ENCODE measurements at places on chromosomes 3 and 15.

GRCh38 chr15:67548236-67548852, 5.8 kb downstream of the MAP2K5 start:
- DNase-seq, result no peak

- DNase-seq, result no peak
These were observed 182.2 kb downstream of the ABHD5 start for GRCh38 chr3:43872901-43873300.

DNA sequence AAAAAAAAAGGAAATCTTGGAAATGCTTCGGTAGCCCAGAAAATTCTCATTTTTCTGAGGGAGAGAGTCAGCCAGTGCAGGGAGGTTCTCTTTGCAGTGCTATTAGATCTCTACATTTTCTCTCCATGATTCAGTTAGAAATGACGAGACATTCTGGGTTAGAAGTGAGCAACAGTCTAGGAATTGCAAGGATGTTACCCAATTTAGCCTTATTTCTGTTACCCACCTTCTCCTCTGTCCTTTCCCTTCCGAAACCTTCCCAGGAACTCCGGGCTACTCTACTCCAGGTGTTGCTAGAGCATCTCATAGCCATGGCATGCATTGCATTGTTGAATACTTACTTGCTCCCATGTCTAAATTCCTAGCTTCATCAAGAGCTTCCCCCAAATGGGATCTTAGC, 106.8 kb downstream of the EDEM1 start:
- DNase-seq, result no peak

DNA sequence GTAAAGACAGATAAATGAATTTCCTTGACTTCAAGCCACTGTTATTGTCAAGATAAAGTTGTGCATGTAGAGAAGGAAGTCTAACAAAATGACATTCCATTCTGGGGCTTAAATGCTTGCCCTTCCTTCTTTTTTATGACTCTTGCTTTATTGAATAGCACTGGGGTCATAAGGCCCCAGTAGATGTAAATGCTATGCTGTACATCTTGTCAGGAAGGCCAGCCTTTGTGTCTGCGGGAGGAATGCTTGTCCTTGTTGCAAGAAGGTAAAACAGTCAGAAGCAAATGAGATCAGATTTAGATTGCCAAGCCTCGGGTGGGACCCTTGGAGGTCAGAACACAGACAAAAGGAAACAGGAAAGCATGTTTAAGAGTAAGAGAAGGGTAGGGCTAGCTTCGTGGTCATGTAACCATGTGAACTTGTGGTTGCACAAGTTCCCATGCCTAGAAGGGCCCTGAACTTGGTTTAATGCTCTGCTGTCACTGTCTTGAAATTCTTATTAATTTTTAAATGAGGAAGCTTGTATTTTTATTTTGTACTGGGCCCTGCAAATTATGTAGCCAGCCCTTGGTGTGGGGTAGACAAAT, 81.5 kb downstream of the PPM1L start:
- DNase-seq, result peak; percentile 69

DNA sequence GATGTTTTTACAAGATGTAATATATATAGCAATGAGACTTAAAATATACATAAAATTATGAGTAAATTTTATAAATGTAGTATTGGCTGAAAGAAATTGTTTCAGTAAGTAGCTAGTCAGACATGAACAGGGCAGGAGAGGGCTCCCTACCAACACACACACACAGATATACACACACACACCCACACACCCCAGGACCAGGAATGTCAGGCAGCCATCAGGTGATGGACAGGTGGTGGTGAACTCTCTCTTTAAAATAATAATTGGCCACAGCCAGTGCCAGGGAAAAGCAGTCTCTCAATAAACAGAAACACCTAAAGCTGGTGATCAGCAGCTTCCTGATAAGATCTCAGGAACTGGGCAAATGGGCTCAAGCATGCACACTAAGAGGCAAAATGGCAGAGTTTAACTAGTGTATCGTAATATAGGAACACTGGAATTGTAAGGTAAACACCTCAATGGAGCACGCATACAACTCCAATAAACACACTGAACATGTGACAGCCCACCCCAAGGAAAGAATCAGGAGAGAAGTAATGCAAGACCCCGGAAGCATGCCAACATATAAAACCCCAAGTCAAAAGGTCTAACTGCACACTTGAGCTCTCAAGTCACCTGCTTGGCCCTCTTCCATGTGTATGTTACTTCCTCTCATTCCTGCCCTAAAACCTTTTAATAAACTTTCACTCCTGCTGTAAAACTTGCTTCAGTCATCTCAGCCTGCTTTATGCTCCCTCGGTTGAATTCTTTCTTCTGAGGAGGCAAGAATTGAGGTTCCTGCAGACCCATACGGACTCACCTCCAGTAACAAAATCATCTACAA, 1034.1 kb upstream of the SEMA6D start:
- no peak for DNase-seq

GRCh38 chr3:100563652-100564211, 45.7 kb upstream of the ADGRG7 start:
- DNase-seq, result no peak

GRCh38 chr3:129439226-129439816, 427 bp downstream of the MBD4 start:
- no peak for DNase-seq

DNA sequence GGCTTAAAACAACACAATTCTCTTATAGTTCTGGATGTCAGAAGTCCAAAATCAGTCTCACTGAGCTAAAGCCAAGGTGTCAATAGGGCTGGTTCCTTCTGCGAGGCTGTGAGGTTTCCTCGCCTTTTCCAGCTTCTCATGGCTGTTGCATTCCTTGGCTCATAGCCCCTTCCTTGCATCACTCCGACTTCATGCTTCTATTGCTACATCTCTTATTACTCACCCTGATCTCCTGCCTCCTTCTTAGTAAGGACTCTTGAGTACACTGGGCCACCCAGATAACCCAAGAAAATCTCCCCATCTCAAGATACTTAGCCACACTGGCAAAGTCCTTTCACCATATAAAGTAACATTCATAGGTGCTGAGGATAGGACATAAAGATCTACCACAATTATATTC, 193.9 kb downstream of the ADAMTS17 start:
- DNase-seq, result no peak

- DNase-seq, result no peak
These were observed 133.6 kb downstream of the CD47 start for GRCh38 chr3:107956991-107957900.

GRCh38 chr3:27632431-27633223, 89.5 kb downstream of the EOMES start:
- DNase-seq, result peak; percentile 64

- DNase-seq, result no peak
These were observed 19.8 kb downstream of the CCR3 start for GRCh38 chr3:46261926-46262594.

DNA sequence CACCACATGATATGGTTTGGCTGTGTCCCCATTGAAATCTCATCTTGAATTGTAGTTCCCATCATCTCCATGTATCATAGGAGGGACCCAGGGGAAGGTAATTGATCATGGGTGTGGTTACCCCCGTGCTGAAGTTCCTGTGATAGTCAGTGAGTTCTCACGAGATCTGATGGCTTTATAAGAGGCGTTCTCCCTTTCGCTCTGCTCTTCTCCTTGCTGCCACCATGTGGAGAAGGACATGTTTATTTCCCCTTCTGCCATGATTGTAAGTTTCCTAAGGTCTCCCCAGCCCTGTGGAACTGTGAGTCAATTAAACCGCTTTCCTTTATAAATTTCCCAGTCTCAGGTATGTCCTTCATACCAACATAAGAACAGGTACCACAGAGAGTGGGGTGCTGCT, 21.9 kb downstream of the OSTN start:
- DNase-seq, result no peak

DNA sequence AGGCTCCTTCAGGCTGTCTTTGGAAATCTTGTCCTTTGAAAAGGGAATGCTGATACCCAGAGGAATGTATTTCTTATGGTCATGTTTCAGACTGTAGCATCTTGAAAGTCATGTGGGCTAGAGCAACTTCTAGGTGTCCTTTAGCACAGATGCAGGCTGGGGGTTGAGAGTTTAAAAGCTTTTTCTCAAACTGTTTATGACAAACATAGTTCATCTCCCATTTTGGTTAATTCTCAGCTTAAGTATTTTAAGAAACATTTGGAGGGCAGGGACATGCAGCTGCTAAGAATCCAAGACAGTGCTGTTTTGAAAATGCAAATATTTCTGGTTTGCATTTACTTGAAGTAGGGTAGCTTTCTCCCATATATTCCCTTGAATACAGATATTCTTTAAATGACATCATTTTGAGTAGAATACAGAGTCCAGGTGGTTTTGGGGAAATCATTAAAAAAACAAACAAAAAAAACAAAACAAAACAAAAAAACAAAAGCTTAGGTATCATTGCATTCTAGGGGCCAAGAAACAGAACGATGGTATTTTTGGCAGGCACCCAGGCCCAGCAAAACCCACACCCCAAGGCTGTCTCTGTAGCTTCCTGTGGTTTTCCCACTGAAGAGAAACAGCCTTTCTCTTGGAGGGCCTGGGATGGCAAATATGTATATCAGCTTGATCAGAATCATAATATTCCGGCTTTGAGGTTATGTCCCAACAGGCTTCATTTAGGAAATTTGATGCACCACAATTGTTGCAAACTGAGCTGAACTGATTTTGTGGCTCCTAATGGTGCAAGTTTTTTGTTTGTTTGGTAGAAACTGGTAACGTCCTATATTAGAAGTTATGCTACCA, 120.0 kb downstream of the ATG7 start:
- DNase-seq, result no peak

GRCh38 chr3:122021811-122022401, at the start of gene ILDR1:
TSS of gene ILDR1 (minus strand) at chr3:122022247. CDS start at chr3:122022077, 170 bp downstream.
- DNase-seq, result no peak

GRCh38 chr3:77380136-77380535, 340.2 kb downstream of the ROBO2 start:
- DNase-seq, result no peak

GRCh38 chr15:71698742-71699141, 111.6 kb upstream of the NR2E3 start:
- DNase-seq, result no peak

GRCh38 chr3:134496471-134497071, 10.7 kb downstream of the CEP63 start:
- no peak for DNase-seq

GRCh38 chr15:29925227-29926082, 103.2 kb upstream of the TJP1 start:
- DNase-seq, result peak; percentile 73

GRCh38 chr3:136332776-136333175, 82.6 kb downstream of the PCCB start:
- DNase-seq, result no peak

DNA sequence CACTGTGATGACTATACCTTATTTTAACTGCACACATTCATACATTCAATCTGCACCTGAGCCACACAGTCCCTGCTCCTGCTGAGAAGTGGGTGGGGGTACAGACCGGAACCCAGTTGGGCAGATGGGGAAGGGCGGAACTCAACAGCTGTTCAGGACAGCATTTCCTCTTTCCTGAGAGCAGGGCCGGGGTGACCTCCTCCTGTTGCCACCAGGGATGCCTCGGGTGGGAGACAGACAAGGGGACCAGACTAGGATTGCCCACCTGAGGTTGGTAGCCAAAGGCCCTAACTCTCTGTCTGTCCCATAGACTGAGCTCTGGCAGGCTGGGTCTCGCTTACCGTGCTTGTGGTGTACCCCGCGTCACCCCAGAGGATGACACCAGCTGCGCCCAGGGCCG, 3.9 kb downstream of the HYAL2 start:
- no peak for DNase-seq

GRCh38 chr15:74525945-74526344, 15.1 kb upstream of the ARID3B start:
- DNase-seq, result no peak

GRCh38 chr15:77818484-77819047, 185.9 kb upstream of the LINGO1 start:
- DNase-seq, result no peak

GRCh38 chr15:84829428-84829827, 12.3 kb downstream of the ALPK3 start:
- DNase-seq, result no peak

DNA sequence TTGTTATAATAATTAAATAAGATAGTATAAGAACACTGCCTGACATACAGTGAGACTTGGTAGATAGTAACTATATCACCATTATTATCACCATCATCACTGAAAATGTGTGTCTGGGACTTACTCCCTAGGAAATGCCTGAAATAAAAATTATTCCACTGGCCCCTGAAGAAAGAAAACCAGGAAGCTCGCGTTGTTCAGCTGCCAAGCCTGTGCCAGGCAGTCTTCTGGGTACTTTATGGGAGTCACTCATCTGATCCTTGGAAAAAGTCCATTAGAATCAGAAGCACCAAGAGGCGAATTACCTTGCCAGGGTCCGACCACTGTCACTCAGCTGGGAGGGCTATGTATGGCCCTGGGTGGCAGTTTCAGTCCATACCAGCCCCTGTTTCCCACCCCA, 220.3 kb upstream of the TPM1 start:
- no peak for DNase-seq

GRCh38 chr15:45149060-45149459, 19.3 kb downstream of the DUOX1 start:
- no peak for DNase-seq

- DNase-seq, result no peak
These were observed 111.0 kb downstream of the ERC2 start for GRCh38 chr3:56357266-56357665.

GRCh38 chr3:45223889-45224727, 2.0 kb downstream of the TMEM158 start:
- peak; percentile 52 for DNase-seq

- no peak for DNase-seq
These were observed 107.8 kb downstream of the ASB7 start for GRCh38 chr15:100710222-100710621.

GRCh38 chr15:39942101-39942752, 8.3 kb downstream of the EIF2AK4 start:
- no peak for DNase-seq

- peak; percentile 66 for DNase-seq
These were observed 65.1 kb downstream of the HMCES start for GRCh38 chr3:129343643-129344360.

GRCh38 chr3:25036633-25037032, 391.4 kb upstream of the RARB start:
- DNase-seq, result no peak

DNA sequence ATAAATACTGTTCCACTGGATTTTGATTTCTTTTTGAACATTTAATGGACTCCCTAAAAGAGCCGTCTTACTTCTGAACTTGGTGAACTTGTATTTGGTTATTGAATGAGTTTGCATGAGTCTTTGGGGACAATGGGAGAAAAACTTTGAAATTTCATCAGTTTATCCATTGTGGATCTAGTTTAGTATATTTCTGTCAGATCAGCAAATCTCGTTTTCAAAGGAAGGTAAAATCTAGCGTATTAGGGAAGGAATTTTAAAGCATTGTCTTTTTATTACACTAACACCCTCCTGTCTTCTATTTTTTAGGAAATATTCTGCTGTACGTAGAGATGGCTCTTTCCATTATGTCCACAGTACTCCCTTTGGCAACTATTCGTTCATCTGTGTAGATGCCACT, 12.8 kb downstream of the TMEM62 start:
- DNase-seq, result no peak

- no peak for DNase-seq
These were observed 94.0 kb downstream of the GTPBP8 start for GRCh38 chr3:113084777-113085176.

DNA sequence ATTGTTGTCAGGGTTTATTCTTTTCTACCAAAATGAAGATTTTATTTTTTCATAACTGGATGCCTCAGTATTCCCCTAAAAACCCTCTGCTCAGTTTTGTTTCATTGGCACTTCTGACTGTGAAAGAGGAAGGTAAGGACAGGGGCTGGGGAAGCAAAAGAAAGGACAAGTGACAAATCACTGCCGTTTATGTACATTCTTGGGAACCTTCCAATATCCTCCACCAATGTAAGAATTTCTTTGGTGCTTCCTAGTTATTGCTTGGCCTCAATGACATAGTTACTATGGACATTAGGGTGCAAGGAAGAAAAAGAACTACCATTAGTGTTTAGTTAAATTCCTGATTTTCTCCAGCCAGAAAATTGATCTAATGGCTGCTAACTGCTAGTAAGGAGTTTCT, 131.0 kb upstream of the C15orf61 start:
- DNase-seq, result no peak
